CD4-positive, alpha-beta T cell treated with Interleukin-4 for 1 hour (primary cell): ENCODE measurements at places on chromosomes 6 and 20.

- no peak for DNase-seq
Observed at GRCh38 chr6:3737149-3737830, 14.2 kb downstream of the PXDC1 start.

- no peak for DNase-seq
Observed at GRCh38 chr6:35258858-35259193, 709 bp upstream of the ZNF76 start.

DNA sequence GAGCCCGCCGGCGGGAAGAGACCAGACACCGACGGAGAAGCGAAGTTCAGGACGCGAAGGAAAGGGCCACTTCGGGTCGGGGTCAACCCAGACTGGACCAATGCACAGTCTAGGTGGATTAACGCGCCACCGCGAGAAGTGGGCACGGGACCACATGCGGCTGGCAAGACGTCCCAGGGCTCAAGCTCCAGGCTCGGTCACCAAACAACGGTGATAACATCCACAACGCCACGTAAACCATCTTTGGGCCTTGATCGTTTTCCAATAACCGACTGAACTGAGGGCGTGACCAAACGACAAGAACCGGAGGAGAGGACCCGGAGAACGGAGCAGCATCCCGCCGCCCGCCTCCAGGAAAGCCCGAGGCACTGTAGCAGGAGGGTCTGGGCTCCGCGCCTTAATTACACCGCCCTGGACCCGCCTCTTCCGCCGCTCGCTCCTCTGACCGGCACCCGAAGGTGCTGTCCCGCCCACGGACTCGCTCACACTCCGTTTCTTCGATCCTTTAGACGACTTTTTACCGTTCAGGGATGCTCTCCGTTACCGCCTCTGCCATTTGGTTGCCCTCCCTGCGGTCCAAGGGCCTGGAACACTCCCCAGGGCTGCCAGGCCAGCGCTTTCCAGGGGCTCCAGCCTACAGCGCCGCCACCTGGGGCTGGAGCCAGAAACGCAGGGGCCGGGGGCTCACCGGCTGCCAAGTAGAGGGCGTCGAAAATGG, 44.1 kb downstream of the DPPA5 start:
- peak; percentile 39 for DNase-seq

- DNase-seq, result no peak
Observed at GRCh38 chr6:11495565-11496145, 41.9 kb upstream of the TMEM170B start.

DNA sequence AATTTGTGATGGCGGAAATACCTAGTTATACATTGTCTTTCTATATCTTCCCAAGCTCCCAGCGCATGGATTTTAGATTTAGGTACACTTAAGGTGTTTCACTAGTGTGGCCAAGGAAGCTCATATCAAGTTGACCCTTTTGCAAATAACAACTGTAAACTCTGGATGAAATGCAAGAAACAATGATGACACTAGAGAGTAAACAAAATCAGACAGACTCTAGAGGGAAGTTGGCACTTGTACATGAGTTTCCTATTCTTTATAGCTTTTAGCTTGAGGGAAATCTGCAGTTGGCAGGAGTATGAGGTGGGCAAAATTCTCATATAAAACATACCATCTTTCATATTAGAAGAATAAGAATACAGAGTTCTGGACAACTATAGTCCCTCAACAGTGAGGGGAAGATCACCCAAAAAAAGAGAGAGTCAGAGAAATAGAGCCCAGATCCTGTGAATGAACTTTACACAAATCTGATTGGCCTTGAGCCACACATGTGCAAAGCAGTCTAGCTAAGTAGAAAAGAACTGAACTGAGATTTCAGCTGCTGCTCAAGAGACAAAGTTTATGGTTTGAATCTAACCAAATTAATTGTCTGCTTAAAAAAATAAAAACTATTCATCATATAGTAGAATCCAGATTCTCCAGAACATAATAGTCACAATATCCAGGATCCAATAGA, 26.1 kb downstream of the TXLNB start:
- DNase-seq, result no peak

GRCh38 chr6:89944826-89945407, 50.6 kb downstream of the GJA10 start:
- DNase-seq, result peak; percentile 50

DNA sequence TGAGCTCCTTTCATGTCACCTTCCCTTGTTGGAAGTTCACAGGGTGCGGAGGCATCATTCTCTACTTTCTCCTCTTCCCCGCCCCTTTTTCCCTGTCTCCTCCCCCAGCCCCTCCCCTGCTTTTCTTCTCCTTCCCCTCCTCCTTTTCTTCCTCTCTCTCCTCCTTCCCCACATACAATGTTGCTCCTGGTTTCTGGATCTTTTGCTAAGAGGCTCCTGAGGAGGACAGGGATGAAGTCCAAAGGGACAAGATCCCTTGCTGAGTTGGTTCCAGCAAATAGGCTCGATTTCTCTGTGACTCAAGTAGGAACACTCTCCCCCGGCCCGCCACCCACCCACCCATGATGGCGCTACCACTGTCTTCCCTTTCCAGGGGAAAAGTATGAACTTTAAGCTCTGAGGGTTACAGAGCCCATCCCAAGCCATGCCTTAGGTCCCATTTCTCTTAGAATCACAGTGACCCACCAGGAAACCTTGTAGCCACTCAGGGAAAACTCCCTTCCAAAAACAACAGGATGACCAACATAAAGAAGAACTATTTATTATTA, 852 bp upstream of the TFEB start:
- no peak for DNase-seq

- no peak for DNase-seq
Observed at GRCh38 chr6:15384901-15385300, 139.0 kb downstream of the JARID2 start.

GRCh38 chr6:167937948-167938911, 59.2 kb upstream of the KIF25 start:
- no peak for DNase-seq

DNA sequence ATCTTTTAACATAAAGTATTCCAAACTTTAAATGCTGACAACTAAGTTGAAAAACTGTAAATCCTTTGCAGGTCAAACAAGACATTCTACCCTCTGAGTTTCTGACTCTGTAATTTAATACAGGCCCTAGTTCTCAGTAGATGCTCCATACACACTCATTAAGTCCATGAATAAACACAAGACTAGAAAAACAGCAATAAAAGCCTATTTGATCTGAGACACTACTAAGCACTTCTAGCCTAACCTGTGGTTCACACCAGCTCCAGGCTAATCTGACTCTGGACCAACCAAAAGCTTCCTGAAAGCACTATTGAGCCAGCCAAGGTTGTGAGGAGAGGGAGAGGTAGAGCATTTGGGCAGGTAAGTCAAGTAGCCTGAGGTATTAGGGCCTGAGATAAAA, 103.9 kb downstream of the EPM2A start:
- DNase-seq, result no peak

- DNase-seq, result no peak
Observed at GRCh38 chr6:141451511-141452353, 681.0 kb upstream of the GJE1 start.

- DNase-seq, result no peak
Observed at GRCh38 chr6:69456086-69456485, 340.7 kb downstream of the LMBRD1 start.
